ENCODE measurements at places on chromosomes 7 and 10.

DNA sequence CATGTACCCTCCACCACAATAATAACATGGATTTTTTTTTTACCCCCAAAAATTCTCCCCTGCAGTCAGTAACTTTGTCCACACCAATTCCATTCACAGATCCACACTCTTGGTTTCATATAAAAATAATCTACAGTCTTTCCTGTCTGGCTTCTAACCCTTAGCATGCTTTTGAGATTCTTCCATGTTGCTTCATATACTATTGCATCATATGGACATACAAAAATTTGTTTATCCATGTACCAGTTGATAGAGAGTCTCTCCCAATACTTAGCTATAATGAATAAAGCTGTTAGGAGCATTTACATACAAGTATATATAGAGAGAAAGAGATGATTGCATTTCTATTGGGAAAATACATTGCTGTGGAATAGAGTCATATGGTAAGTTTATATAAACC, 575.0 kb downstream of the XPNPEP1 start:
- no peak for DNase-seq

- no peak for DNase-seq
Observed at GRCh38 chr7:80134115-80134535, 506 bp upstream of the GNAI1 start.

DNA sequence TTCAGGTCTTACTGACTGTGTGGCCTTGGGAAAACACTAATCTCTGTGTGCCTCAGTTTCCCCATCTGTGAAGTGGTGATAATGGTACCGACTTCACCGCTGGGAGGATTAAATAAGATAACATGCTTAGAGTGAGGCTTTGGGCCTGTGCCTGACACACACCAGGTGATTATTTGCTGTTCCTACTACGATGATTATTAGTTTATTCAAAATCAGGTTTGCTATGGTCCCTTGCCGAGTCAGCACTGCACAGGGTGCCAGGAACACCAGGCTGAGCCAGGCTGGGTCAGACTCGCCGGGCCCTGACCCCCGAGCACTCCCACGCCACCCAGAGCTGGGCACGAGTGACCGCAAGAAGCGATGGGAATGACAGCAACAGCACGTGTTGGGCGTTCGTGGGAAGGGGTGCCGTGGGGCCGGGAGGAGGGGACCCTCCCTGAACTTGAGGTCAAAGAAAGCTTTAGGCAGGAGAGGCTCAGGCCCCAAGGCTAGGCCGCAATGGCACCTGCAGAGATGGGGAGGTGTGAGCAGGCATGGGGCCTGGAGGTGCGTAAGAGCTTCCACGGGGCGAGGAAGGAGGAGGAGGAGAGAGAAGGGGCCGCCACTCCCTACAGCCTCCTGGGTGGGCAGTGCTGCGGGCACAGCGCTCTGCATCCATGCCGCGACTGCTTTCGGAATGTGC, 325.4 kb downstream of the DNAJB6 start:
- no peak for DNase-seq

- DNase-seq = peak; percentile 63
Observed at GRCh38 chr10:29140991-29141390, 147.9 kb upstream of the LYZL1 start.

DNA sequence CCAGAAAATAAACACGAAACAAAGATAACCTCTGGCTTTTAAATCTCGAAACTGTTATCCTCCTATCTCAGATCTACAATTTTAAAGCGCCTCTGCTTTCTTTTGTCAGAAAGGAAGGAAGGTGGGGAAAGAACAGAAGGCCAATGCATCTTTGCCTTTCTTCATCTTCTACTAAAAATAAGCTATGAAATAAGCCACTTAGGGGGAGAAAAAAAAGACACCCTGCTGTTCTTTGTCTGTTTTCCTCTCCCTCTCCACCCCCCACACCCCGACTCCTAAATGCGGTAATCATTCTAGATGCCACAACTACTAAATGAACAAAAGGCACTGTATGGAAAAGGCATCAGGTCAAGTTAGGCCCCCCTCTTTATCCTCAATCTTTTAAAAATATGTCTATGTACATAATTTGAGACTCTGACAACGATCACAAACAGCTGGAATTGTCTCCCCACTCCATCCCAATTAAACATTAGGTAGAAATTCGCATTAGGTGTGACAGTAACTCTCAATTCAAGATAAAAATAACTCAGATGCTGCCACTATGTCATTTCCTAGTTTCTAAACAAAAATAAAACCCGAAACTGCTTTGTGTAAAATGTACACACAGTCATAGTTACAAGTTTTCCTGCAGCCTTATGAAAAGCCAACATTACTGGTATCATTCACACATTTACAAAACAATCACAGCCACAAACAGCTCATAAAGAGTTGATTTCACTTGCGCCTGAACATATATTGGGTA, 2.4 kb downstream of the UBE2H start:
- DNase-seq = no peak

DNA sequence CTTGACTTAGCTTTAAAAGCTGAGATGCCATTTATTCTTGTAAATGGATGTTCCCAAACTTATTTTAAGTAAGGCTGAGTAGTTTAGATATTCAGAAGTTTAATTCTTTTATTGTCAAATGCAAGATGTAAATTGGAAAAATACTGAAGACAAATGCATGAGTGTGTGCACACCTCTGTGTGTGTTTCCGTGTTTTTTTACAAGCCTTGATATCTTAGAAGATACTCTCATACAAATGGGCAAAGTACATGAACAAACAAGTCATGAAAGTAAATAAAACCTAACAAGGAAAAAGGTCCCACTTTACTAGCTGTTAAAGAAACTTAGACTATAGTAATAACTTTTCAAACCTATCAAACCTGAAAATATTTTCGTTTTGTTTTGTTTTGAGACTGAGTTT, 29.0 kb downstream of the ACSL5 start:
- no peak for DNase-seq

DNA sequence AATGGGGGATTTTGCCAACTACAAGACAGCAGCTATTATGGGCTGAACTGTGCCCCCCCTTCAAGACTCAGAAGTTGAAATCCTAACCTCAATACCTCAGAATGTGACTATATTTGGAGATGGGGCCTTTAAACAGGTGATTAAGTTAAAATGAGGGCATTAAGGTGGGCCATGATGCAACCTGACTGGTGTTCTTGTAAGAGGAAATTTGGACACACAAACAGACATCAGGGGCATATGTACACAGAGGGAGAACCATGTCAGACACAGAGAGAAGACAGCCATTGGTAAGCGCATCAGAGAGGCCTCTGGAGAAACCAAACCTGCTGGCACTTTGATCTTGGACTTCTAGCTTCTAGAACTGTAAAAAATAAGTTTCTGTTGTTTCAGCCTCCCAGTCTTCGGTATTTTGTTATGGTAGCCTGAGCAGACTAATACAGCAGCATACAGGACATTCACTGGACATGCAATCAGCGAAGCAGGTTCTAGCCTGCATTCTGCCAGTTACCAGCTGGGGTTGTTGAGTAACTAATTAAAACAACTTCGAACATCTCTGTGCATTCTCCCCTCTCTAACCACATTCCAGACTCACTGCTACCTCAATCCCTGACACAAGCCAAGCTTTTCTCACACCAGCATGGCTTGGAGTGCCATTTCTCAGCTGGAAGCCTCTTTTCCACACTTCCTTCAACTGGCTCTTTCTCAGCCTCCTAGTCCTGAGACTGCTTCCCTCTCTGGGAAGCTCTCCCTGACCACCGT, 141.4 kb downstream of the DOCK4 start:
- no peak for DNase-seq

DNA sequence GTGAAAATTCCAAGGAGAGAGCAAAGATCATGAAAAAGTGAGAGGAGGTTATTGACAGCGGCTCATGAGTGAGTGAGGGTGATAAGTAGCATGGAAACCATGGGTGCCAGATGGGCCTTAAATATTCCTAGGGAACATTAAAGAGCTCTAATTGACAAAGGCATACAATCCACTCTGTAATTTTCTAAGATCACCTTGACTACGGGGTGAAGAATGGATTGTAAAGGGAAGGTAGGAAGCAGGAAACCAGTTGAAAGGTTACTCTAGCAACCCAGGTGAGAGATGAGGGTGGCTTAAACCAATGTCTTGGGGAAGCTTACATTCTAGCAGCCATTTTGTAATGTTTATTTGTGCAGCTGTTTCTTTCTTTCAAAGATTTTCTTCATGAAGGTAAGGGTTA, 75.7 kb downstream of the RSU1 start:
- DNase-seq = no peak

Data from AG09319 (cell line).